Inflammatory macrophage treated with lipopolysaccharide for 1 hour (primary cell): ENCODE measurements at places on chromosomes 4 and X.

DNA sequence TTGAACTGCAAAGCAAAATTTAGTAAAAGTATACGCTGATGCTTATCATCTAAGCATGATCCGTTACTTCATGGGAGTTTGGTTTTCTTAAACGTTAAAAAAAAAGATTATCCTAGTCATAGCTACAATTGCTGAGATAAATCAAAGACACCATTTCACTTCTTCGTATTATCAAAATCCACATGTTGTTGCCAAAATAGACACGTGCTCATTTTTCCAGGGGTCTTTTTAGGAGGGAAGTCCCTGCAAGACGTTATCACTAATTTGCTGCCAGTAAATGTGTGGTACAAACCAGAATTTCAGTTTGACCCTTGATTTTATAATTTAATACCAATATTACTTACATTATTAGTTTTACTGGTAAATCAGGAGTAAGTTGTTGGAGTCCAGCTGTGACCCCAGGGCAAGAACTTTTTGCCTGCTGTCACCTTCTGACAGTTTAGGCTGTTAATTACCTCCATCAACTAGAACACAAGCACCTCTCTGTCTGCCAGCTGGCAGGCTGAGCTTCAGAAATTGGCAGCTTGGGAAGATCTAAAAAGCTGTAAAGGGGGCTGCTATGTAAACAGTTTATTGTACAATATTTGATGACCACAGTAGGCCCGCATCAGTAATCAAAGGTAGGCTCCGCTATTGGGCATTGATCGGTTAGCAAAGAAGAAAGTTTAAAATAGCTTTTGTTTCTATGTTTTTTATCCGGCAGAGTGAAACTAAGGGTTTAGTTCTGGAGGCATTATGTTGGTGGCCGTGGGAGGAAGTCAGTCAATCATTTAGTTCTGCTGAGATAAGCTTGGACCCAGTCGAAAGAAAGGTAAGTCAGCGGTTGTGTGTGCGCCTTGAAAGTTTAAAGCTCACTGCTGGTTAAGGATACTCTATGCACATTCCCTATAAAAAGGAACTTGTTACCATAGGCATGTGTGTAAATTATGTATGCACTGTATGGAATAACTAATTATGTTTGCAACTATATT lies 196.4 kb downstream of the FBXO8 start:
- no peak for DNase-seq

DNA sequence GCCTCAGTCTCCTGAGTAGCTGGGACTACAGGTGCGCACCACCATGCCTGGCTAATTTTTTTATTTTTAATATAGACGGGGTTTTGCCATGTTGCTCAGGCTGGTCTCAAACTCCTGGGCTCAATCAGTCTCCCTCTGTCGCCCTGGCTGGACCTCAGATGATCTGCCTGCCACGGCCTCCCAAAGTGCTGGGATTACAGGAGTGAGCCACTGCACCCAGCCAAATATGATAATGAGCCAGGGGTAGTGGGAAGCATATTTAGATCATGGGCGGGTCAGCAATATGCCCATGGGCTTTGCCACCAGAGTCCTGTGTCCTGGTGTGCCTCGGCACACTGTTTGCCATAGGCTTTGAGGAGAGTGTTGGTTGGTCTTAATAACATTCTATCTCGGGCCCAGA lies 71.8 kb downstream of the FAM193A start:
- DNase-seq, result no peak

GRCh38 chr4:107442538-107443111 lies 277.4 kb downstream of the PAPSS1 start:
- DNase-seq, result no peak

GRCh38 chr4:143404555-143404954 lies 67.9 kb downstream of the GAB1 start:
- DNase-seq, result peak; percentile 32

GRCh38 chr4:158527516-158527915 lies 5.8 kb downstream of the RXFP1 start:
- DNase-seq, result no peak

DNA sequence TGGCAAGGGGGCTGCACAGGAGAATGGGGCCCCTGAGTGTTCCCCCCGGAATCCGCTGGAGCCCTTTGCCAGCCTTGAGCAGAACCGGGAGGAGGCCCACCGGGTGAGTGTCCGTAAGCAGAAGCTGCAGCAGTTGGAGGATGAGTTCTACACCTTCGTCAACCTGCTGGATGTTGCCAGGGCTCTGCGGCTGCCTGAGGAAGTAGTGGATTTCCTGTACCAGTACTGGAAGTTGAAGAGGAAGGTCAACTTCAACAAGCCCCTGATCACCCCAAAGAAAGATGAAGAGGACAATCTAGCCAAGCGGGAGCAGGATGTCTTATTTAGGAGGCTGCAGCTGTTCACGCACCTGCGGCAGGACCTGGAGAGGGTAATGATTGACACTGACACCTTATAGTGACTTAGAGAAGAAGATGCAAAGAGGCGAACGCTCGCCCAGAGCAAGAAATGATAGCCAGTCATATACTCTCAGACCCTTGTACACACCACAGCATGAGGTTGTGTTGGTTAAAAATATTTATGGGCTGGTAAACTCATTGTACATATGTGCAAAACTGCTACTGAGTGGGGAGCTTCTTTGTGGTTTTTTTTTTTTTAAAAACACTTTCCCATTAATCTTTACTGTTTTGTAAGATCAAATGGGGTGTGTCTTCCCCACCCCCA lies 52.5 kb downstream of the JADE1 start:
- no peak for DNase-seq

DNA sequence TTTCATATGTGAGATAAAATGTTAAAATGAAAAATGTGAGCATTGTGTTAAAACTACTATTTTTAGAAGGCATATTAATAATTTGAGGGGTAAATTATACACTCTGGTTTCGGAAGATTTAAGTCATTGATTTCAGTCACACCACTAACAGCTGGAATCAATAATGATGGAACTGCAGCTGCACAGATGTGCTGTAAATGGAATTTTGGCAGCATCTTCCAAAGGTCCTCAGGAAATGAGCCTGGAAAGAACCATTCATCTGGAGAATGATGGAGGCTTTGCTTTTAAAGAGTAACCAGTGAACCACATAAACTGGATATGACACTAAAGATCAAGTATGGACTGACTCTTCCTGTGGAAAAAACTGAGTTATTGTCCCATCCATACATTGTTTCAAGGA lies 759.0 kb upstream of the EPHA5 start:
- no peak for DNase-seq

GRCh38 chr4:104516884-104517283 lies 22.2 kb upstream of the CXXC4 start:
- no peak for DNase-seq

DNA sequence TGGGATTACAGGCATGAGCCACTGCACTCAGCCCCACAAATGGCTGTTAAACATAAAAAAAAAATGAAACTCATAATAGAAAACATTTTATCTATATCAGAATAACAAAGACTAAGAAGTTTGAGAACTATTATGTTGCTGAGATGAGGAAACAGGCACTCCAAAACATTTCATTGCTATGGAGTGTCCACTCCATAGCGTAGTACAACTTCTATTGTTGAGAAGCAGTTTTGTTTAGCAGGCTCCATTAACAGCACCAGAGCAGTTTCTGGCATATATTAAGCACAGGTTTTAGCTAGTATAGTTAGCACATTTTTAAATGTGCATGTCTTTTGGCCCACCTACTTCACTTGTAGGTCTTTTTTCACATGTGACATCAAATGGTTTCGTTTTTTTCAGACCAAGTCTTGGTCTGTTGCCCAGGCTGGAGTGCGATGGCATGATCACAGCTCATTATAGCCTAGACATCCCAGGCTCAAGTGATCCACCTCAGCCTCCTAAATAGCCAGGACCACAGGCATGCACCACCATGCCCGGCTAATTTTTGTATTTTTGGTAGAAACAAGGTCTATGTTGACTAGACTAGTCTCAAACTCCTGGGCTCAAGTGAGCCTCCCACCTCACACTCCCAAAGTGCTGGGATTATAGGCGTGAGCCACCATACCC lies 5.8 kb downstream of the HMGB2 start:
- DNase-seq, result no peak

- no peak for DNase-seq
These were observed 20.5 kb downstream of the AIFM1 start for GRCh38 chrX:130145123-130145522.

GRCh38 chr4:121484633-121485032 lies 103.8 kb upstream of the QRFPR start:
- peak; percentile 18 for DNase-seq

- DNase-seq, result no peak
These were observed 836.6 kb upstream of the PRKX start for GRCh38 chrX:4550018-4550417.

DNA sequence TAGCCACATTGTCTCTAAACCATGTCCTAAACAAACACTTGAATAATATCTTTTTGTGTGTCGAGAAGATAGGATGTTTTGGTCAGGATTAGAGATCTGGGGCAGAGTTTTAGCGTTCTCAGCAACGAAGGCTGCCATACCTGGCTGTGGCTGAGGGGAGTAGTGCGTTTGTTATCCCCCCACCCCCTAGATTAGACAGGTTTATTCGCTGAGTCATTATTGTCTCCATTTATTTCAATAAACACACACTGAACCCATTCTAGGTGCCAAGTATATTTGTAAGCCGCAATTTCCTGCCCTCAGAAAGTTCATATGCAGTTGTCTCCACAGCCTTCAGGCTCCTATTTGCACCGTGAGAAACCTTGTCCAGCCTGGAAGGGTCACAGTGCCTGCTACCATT lies 1684.8 kb upstream of the TENM3 start:
- no peak for DNase-seq

GRCh38 chrX:155105919-155106318 lies 34.6 kb downstream of the BRCC3 start:
- no peak for DNase-seq

GRCh38 chr4:114964026-114964425 lies 149.4 kb downstream of the NDST4 start:
- DNase-seq, result no peak

GRCh38 chr4:181698221-181698620 lies 545.0 kb upstream of the TENM3 start:
- DNase-seq, result no peak

GRCh38 chr4:147056940-147057610 lies 111.4 kb upstream of the TTC29 start:
- peak; percentile 3 for DNase-seq

DNA sequence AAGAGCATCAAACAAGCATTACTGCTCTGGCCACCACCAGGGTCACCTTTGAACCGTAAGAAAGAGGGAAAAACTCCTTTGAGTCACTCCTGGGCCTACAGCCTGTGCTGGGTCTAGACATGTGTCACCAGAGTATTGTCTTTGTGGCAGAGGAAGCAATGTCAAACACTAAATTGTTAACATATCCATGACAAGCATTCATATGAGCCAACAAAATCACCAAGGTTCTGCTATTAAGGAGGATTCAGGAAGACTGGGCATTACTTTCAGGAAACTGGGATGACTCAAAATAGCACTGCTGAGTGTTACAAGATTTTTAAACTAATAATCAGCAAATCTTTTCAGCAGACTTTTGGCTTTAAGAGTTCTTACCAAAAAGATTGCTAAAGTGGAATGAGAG lies 28.1 kb downstream of the LGI2 start:
- DNase-seq, result peak; percentile 29

- no peak for DNase-seq
These were observed 137.9 kb upstream of the MAGEA10 start for GRCh38 chrX:152276277-152276676.

DNA sequence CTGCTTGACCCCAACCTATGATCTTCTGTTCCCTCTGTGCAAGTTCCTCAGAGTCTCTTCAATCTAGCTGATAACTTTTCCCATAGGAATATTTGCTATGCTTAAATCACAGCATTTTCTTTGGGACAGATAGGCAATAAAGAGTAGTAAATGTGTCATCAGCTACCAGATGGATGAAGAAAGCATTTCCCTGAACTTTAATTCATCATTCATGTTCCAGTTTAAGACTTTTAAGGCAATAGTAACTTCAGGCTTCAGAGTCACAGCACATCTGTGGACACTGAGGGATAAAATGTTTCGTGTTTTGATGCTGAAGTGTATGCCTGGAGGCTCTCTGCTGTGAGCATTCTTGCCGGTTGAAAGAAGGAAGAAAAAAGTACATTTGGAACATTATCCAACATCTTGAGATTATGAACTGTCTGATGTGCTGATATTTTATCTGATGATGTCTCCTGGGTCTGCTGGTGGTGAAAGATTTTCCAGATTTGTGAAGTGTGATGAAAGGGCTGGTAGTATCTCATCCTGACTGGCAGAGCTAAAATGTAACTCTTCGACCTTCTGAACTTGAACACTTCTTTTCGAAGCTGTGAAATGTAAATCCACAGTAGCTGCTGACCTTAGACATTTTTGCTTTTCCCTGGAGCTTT lies 133.7 kb downstream of the DCLK2 start:
- no peak for DNase-seq

DNA sequence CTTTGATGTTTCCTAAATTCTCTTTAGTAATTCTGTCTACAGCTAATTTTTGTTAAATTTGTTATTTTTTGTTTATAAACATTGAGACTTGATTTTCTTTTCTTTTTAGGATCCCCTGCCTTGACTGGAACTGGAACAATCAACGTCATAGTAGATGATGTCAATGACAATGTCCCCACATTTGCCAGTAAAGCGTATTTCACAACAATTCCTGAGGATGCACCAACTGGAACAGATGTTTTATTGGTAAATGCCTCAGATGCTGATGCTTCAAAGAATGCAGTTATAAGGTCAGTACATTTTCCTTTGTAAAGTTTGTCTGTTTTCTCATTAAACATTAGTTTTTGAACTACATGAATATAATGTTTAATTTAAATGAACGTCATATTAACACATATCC lies 119.4 kb downstream of the FAT4 start:
- DNase-seq, result no peak

DNA sequence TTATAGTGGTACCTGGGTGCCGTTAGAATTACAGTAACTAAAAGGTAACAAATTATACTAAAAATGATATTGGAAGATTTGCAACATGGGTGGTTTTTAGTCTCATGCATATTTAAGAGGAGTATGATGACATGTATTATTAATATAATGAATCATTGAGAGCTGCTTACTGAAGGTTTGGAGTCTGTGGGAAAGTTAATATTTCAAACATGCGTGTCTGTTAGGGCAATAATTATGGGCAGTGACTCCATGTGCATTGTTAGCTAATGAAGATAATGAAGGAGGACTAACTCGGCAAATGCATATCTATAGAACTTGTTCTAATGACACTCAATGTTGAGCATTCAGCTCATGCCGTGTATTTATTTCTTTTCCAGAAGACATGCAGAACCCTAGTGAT lies 47.1 kb downstream of the MTHFD2L start:
- no peak for DNase-seq

DNA sequence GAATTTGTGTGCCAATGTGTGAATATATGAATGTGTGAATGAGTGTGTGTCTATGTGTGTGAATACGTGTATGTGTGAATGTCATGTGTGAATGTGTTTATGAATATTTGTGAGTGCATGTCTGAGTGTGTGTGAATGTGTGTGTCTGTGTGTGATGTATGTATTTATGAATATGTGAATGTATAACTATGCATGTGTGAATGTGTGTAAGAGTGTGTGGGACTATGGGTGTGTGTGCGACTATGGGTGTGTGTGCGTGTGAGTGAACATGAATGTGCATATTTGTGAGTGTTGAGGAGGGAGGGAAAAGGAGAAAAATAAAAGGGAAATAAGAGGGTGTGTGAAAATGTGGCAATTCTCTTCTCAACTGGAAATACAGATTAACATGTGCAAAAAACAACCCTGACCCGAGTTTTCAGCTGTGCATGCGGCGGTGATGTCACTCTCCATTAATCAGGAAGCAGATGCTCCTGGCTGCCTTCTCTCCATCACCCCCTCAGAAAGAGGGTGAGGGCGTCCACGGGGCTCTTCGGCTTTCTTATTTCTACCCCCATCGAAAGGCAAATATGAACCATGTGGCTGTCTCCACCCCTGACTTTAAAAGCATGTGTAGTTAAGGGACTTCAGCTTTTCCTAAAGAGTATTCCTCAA lies 219.8 kb downstream of the MAML3 start:
- peak; percentile 48 for DNase-seq
